Large intestine (tissue), 12 donors: ENCODE measurements at places on chromosomes 1 and 21.

DNA sequence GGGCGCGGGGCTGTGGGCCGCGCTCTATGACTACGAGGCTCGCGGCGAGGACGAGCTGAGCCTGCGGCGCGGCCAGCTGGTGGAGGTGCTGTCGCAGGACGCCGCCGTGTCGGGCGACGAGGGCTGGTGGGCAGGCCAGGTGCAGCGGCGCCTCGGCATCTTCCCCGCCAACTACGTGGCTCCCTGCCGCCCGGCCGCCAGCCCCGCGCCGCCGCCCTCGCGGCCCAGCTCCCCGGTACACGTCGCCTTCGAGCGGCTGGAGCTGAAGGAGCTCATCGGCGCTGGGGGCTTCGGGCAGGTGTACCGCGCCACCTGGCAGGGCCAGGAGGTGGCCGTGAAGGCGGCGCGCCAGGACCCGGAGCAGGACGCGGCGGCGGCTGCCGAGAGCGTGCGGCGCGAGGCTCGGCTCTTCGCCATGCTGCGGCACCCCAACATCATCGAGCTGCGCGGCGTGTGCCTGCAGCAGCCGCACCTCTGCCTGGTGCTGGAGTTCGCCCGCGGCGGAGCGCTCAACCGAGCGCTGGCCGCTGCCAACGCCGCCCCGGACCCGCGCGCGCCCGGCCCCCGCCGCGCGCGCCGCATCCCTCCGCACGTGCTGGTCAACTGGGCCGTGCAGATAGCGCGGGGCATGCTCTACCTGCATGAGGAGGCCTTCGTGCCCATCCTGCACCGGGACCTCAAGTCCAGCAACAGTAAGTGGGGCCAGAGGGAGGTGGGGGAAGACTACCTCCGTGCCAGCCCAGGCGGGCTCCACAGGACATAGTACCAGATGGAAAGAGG, 808 bp downstream of the MAP3K21 start:
- H3K4me3 ChIP-seq, result peak overlapping the region; percentile 51
- H3K27ac ChIP-seq, result no peak overlapping the region
- peaks cover 6% of the 10 kb centered on the region for H3K27me3 ChIP-seq
- H3K36me3 ChIP-seq, result no peaks in the 10 kb centered on the region
- DNase-seq, result no peak

GRCh38 chr1:248892590-248892989, 13.4 kb upstream of the PGBD2 start:
- no peak for DNase-seq
- no peak overlapping the region for H3K4me3 ChIP-seq
- no peak overlapping the region for H3K27ac ChIP-seq

GRCh38 chr1:23402286-23403037, 22.1 kb downstream of the TCEA3 start:
- no peak overlapping the region for H3K4me3 ChIP-seq
- H3K4me1 ChIP-seq, result peaks cover 9% of the 10 kb centered on the region
- no peaks in the 10 kb centered on the region for H3K27me3 ChIP-seq
- H3K36me3 ChIP-seq, result peaks cover 3% of the 10 kb centered on the region
- H3K27ac ChIP-seq, result no peak overlapping the region

DNA sequence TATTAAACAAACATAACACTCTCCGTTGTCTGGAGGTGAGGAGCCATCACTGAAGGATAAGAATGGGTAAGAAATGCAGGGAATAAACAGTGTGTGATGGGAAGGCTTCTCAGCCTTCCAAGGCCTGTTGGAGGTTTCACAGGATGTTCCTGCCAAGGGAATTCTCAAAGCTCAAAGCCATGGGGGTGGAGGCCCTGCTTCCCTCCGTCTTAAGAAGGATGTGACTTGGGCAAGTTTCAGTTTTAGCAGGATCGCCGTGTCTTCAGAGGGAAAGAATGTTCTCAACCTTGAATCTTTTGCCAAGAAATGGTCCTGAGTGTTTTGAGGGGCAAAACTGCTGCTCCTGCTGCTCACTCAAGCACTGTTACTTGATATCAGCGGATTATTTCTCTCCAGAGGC, 41.7 kb upstream of the IL20 start:
- H3K4me1 ChIP-seq, result no peaks in the 10 kb centered on the region
- no peak overlapping the region for H3K27ac ChIP-seq
- H3K4me3 ChIP-seq, result no peak overlapping the region
- no peaks in the 10 kb centered on the region for H3K27me3 ChIP-seq
- DNase-seq, result no peak
- H3K36me3 ChIP-seq, result no peaks in the 10 kb centered on the region
